ENCODE measurements at places on chromosomes 12 and 14. TPM values are rescaled to one million over a fixed set of nuclear protein-coding genes. Genes with fewer than 3 reads are reported as not detected.

HCAR1 gene
- total RNA-seq, result 0.03 TPM

RFLNA gene
- 63.9 TPM for total RNA-seq

OR4E2 gene
- not detected for total RNA-seq

HNF1A gene
- total RNA-seq, result not detected

SH2B3 gene
- total RNA-seq, result 41.9 TPM

SERPINA12 gene
- not detected for total RNA-seq

OVCH1 gene
- total RNA-seq, result not detected

VASH1 gene
- total RNA-seq, result 2.7 TPM

DHH gene
- not detected for total RNA-seq

PRH2 gene
- total RNA-seq, result not detected

NEUROD4 gene
- total RNA-seq, result not detected

CSRP2 gene
- 74.6 TPM for total RNA-seq

NOPCHAP1 gene
- total RNA-seq, result 33.2 TPM

NYNRIN gene
- total RNA-seq, result 0.33 TPM

TBC1D30 gene
- total RNA-seq, result 11.8 TPM

RNASE1 gene
- total RNA-seq, result 6.0 TPM

TESPA1 gene
- total RNA-seq, result 1.1 TPM

HOXC11 gene
- 2.6 TPM for total RNA-seq

RFX4 gene
- total RNA-seq, result not detected

TOMM20L gene
- total RNA-seq, result not detected

KRT79 gene
- total RNA-seq, result 0.57 TPM

BBS10 gene
- total RNA-seq, result 9.3 TPM

SLC25A47 gene
- not detected for total RNA-seq

LPAR5 gene
- total RNA-seq, result not detected

ALG10B gene
- 3.0 TPM for total RNA-seq

KRT72 gene
- total RNA-seq, result not detected

TMEM253 gene
- total RNA-seq, result not detected

OTX2 gene
- 2.5 TPM for total RNA-seq

BCL2L14 gene
- total RNA-seq, result not detected

KLHL33 gene
- total RNA-seq, result not detected

RPL10L gene
- 6.9 TPM for total RNA-seq

TM9SF1 gene
- 91.9 TPM for total RNA-seq

FAM90A1 gene
- total RNA-seq, result 0.17 TPM

TNFAIP2 gene
- 137 TPM for total RNA-seq

PLEKHD1 gene
- total RNA-seq, result not detected

CCDC85C gene
- 16.6 TPM for total RNA-seq

CLEC4D gene
- total RNA-seq, result not detected

HOXC4 gene
- total RNA-seq, result 2.4 TPM

PIANP gene
- total RNA-seq, result 0.06 TPM

PLA2G1B gene
- not detected for total RNA-seq

RPS6KA5 gene
- 2.7 TPM for total RNA-seq

IL22 gene
- total RNA-seq, result not detected

VPS33A gene
- 36.4 TPM for total RNA-seq

RNASE3 gene
- not detected for total RNA-seq

DPY19L2 gene
- 4.5 TPM for total RNA-seq

RPL36AL gene
- total RNA-seq, result 377 TPM

LYZ gene
- not detected for total RNA-seq

CACNA2D4 gene
- total RNA-seq, result 0.74 TPM

KRT78 gene
- total RNA-seq, result not detected

KLRB1 gene
- not detected for total RNA-seq

MYF6 gene
- total RNA-seq, result not detected

SDSL gene
- total RNA-seq, result 41.7 TPM

OR4K17 gene
- total RNA-seq, result not detected

CAPZA3 gene
- total RNA-seq, result not detected

VWF gene
- not detected for total RNA-seq

IAPP gene
- total RNA-seq, result not detected

HELB gene
- 6.4 TPM for total RNA-seq

Measured in Daoy (cell line).